ENCODE measurements at places on chromosomes 16 and 17. TPM values are rescaled to one million over a fixed set of nuclear protein-coding genes. Genes with fewer than 3 reads are reported as not detected.

GRCh38 chr17:43529947-43530287, 16.2 kb downstream of the ETV4 start:
- ATAC-seq, result peak; percentile 11

DNA sequence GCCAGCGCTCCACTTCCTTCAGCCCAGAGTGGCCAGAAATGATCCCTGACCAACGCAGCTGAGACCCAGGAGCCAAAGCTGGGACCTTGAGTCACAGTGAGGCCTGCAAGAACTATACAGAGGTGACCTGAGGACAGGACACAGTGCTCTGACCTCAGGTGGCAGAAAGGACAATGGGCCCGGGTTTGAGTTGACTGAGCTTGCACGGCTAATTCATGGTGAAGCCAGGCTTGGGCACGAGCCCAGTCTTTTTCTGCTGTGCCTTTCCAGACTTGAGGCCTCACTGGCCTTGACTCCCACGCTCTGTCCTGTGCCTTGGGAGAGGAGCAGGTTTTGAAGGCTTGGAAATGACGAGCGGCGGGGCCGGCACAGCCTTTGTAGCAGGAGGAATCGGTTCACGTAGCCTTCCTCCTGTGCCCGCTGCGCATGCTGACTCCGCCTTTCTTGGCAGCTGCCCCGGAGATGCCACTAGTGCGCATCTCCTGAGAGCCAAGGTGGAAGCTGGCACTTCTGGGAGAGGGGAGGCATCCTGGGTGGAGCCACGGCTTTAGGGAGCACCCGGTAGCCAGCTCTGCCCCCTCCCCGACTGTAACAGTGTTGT, 34.9 kb downstream of the NDEL1 start:
- ATAC-seq, result no peak

DNA sequence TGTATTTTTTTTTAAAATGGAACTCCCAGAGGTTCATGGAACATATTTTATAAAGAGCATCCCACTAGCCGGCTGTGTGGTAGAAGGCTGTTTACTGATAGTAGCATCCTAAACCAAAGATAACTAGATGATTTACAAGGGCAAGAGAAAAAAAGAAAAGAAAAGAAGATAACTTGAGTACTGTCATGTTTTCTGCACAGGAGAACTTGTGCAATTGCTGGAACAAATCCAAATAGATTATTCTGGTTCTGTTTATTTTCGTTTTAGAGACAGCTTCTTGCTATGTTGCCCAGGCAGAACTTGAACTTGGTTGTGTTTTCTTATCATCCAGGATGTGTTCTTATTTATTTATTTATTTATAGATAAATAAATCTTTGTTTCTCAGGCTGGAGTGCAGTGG, 20.9 kb upstream of the PPM1D start:
- no peak for ATAC-seq

CRISPLD2 gene
- 0.41 TPM for total RNA-seq

Data from motor neuron (in vitro differentiated cells).